ENCODE measurements at places on chromosomes 4 and X. TPM values are rescaled to one million over a fixed set of nuclear protein-coding genes. Genes with fewer than 3 reads are reported as not detected.

- no peak for DNase-seq
Measured at GRCh38 chrX:122203399-122203798, 980.7 kb upstream of the GRIA3 start.

GRCh38 chr4:14336656-14337055, 665.6 kb upstream of the CPEB2 start:
- no peak for DNase-seq

GRCh38 chr4:2753436-2753835, 2.7 kb downstream of the TNIP2 start:
- no peak for DNase-seq

- DNase-seq = no peak
Measured at GRCh38 chr4:136864604-136865185, 667.6 kb downstream of the PCDH18 start.

Gene ZNF674
- total RNA-seq = 5.9 TPM

- peak; percentile 72 for DNase-seq
Measured at GRCh38 chr4:20617678-20618396, 82.4 kb upstream of the PACRGL start.

DNA sequence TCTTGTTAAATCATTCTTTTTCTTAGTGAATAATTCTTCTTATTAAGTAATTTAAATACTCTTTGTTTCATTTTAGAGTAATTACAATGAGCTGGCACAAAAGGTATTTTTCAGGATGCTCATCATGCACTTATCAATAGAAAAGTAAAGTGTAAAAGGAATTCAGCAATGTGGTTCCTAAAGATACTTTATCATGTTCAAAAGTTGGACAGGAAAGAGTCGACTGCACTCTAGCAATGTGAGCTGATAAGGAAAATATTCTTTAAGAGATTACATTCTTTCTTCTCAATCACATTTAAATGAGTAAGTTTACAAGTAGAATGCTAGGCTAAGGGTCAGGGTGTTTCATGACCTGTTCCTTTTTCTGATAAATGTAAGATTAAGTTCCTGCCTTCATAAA, 609.5 kb upstream of the FAM241A start:
- no peak for DNase-seq

Gene FGF5
- not detected for total RNA-seq

DNA sequence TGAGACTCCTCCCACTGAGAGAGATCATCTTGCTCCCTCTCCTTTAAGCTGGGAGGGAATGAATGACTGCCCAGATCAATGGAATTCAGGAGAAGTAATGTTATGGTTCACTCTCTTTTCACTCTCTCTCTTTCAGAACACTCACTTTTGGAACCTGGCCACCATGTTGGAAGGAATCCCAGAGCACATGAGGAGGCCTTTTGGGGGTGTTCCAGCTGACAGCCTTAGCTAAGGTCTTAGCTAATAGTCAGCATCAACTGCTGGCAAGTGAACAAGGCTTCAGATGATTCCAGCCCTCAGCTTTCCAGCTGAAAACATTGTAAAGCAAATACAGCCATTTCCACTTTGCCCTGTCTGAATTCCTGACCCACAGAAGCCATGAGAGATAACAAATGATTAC, 124.0 kb upstream of the CLNK start:
- DNase-seq = no peak

Data from upper lobe of right lung (tissue), 1 donor.